ENCODE measurements at places on chromosomes 2 and 18.

DNA sequence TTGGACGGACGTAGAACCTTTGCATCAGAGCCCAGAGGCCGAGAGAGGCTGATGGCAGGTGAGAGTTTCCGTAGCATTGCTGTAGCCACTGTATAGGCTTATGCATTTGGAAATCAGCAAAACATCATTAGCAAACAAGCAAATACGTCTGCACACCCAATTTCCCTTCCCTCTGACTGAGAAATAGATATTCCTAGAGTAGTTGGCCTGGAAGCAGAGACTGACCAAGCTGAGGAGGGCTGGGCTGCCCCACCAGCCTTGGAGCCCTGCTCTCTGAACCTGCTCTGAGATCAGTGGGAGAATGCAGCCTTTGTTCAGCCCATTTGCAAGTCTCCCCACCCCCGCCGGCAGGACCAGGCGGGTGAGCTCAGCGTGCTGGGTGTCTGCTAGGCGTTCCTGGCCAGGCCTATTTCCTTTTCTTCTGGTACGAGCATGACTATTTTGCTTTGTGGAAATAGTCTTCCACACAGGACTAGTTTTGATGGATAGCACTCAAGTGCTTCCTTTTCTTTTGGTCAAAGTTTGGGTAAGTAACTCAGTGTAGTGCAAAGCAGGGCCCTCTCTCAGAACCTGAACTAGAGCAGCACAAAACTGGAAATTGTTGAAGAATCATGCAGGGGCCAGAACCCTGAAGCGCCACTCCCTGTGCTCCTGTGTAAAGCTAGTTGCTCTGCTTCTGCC is 21.9 kb upstream of the RNF149 start:
- no peak for DNase-seq

DNA sequence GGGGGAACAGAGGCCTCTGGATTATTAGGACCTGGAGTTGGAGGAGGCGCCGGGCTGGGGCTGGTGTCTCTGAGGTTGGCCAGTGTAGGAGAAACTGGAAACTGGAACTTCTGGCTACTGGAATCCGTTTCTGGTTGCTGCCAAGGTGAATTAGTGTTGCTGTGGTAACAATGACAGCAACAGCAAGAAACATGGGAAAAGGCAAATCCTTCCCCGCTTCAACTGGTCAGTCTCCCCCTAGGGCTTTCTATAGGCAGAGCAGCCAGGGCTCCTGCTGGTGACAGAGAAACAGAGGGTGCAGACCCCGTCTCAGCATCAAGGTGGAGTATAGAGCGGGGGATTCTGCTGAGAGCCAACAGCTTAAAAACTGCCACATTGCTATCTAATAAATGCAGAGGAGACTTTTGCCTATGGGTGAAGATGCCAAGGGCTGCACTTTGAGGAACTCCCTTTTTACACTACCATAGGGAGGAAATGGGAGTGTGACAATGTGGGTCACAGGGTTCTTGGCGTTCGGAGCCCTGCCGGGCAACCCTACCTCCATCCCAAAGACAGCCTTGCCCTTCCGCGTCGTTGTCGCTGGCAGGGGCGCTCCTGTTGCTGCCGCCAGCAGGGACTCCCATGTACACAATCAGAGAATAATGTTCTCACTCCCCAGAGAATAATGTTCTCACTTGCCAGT is 81.4 kb upstream of the CABLES1 start:
- no peak for DNase-seq

DNA sequence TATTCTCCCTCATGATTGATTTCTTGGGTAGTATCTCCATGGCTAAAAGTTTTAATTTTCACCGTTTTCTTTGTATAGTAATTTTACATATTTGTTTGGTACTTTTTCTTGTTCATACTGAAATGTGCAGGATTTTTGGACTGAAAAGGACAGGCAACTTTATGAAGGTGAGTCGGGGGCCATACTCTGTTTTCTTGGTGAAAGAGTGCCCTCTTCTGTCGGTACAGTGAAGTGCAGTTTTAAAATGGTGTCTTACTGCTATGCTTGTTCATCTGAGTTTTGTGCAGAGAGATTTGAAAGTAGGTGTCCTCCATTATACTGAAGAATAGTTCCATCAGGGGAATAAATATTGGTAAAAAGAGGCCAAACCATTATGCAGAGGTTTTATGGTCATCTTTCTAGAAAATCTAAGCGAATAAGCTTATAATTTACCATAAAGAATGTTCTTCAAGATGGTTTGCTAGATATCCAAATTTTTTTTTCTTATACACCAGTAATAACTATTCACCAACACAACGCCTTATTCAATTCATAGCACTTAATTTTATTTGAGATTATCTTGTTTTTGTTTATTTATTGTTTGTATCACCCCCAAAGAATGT is 8.7 kb upstream of the SERPINB13 start:
- no peak for DNase-seq

GRCh38 chr2:198144660-198145059 is 340.3 kb downstream of the PLCL1 start:
- DNase-seq: no peak

DNA sequence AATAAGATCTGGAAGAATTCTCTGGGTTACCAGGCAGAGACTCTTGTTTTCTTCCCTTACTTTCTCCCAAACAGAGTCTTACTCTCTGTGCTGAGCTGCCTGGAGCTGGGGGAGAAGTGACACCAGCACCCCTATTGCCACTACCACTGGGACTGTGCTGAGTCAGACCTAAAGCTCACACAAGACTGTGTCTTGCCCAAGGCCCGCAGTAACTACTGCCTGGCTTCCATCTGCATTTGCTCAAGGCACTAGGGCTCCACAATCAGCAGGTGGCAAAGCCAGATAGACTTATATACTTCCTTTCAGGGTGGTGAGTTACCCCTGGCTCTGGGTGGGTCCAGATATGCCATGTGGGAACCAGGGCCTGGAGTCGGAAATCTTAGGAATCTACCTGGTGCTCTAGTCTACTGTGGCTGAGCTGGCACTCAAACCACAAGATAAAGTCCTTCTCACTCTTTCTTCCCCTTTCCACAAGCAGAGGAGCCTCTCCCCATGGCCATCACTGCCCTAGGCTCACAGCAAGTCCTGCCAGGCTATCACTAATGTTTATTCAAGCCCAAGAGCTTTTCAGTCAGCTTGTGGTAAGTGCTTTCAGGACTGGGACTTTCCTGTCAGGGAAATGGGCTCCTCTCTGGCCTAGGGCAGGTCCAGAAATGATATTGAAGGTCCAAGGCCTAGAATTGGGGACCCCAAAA is 27.6 kb upstream of the SERPINB2 start:
- no peak for DNase-seq

DNA sequence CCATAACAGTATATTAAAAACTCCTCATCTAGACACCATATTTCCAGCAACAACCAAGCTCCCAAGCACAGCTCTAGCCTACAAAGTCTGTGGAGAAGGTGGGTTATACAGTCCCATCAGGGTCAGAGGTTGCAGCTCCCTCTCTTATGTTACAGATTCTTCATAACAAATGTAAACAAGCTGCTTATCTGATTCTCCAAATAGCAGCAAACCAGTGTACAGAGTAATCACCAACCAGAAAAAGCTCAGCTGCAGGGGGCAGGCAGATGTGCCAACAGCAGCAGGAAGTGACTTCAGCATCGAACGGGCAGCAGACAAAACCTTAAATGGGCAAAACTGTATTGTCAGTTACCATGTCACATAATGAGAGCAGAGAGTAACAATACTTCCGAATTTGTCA is 52.9 kb upstream of the NABP1 start:
- no peak for DNase-seq

- no peak for DNase-seq
Observed at GRCh38 chr18:9721893-9722550, 13.9 kb downstream of the RAB31 start.

GRCh38 chr18:44497311-44497710 is 183.4 kb upstream of the SETBP1 start:
- DNase-seq: no peak

DNA sequence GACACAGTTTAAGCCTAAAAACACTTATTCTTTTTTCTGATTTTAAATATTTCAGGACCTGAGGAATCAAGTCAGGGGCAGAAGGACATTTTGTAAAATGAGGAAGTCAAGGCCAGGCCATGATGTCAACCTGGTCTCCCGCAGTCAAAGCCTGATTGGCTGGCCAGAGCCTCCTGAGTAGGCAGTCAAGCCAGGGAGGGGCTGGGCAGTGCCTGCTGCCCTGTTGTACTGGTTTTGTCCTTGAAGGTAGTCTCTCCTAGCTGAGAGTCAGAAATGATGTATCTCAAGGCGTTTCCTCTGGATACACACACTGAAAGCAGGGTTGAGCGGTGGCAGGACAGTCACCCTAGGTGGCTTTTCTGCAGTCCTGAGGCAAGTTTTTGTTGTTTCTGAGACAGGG is 19.8 kb downstream of the CCT7 start:
- no peak for DNase-seq

- DNase-seq: no peak
Observed at GRCh38 chr2:23157812-23158211, 227.2 kb upstream of the KLHL29 start.

GRCh38 chr2:182852801-182853200 is 13.6 kb downstream of the FRZB start:
- DNase-seq: no peak

DNA sequence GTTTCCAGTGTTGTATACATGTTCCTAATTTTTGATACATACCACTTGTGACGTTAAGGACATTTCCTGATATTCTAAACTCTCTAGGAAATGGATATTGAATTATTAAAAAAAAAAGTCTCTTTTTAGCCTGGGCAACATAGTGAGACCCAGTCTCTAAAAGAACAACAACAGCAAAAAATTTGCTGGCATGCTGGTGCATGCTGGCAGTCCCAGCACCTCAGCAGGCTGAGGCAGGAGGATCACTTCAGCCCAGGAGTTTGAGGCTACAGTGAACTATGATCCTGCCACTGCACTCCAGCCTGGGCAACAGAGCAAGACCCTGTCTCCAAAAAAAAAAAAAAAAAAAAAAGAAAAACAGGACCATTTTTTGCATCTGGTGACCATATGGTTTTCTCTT is 10.5 kb upstream of the PPP4R3B start:
- DNase-seq: no peak

GRCh38 chr18:61842146-61842545 is 50.7 kb downstream of the RNF152 start:
- DNase-seq: peak; percentile 2

- no peak for DNase-seq
Observed at GRCh38 chr2:196117214-196117705, 48.6 kb upstream of the DNAH7 start.

- DNase-seq: no peak
Observed at GRCh38 chr2:1973636-1974035, 229.3 kb upstream of the PXDN start.

DNA sequence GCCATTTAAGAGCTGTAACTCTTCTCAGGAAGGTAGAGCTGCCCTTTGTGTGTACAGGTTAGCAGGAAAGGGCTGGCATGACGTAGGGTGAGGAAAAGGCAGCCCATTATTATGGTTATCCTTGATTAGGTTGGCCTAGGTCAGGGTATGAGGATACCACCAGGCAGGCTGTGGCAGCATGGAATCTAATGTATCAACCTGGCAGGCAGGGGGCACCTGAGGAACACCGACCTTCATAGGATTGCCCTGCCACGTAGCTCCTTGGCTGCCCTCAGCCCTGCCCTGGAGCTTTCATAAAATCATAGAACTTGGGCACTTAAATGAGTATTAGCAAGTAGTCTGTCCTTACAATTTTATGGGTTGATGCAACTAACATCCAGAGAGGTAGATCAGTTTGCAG is 261.6 kb downstream of the LTBP1 start:
- no peak for DNase-seq

DNA sequence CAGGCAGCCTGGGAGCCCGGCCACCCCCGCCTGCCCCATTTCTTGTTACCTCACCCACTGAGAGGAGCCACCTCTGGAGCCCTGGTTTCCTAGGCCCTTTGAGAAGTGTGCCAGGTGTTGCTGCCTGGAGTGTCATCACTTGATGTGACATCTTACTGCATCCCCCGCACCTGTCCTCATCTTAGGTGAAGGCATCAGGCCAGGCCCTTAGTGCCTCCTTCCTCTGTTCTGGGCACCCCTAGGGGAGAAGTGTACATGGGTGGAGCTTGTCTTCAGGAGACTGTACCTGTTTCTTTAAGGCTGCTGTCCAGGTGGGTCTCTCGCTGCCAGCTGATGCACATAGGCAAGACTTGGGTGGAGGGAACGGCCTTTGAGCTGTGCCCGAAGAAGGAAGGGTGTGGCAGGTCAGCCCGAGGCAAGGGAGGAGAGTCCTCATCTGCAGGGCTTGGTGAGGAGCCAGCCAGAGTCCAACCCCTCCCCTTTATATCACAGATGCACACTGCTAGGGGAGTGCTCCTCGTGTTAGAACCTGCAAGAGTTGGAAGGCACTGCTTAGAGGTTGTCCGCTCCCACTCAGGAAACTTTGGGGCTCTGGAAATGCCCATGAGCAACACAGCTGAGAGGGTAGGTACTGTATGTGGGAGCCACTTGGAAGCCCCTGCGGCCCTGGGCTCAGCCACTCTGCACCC is 45.9 kb downstream of the NCK2 start:
- DNase-seq: no peak

DNA sequence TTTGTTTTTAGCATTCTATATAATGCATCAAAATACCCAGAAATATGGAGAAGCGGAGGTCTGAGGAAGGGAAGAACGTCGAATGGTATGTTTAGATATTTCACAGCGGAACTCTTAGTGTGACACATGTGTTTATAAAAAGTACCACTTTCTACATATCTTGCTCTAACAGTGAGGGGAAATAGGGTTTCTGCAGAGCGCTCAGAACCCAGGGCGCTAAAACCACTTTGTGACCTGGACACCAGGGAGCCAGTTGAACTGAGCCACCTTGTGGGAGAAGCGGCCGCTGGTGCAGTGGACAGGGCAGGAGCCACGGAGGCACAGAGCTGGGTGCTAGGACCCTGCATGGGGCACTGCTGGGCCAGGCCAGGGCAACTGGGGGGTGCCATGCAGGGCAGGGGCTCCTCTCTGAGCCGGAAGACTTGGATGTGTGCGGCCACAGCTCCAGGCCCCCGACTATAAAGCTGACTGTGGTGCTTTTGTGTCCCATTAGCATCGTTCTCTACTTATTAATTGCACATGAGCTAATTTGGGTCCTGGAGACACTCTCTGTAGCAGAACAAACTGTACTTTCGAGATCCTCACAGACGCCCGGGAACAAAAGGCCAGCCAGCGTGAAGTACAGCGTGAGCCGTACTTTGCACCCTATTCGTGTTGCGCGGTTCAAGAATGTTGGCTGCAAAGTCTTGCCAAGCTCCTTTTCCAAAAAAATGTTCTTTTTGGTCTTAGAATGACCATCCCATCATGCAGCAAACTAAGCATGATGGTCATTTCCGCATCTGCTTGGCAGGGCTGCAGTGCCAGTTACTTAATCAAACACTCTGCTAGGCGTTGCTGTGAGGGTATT is 151.9 kb upstream of the ALKAL2 start:
- DNase-seq: no peak

GRCh38 chr2:234722176-234722575 is 225.3 kb upstream of the ARL4C start:
- no peak for DNase-seq

GRCh38 chr2:19209575-19210341 is 148.7 kb downstream of the OSR1 start:
- no peak for DNase-seq

DNA sequence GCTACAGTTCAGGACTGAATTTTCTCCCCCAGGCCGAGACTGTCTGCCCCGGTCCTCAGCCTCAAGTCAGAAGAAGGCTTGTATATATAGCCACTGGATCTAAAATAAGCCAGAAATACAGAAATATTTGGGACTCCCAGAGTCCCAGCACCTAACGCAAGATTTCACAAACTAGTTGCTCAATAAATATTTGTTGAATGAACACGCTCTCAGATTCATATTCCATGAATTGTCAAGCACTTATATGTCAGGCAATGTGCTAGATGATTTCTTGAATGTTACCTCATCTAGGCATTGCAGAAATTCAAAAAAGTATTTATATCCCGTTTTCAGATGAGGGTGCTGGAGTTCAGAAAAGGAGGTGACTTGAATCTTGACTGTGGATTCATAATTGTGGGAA is 163.7 kb upstream of the KLHL29 start:
- no peak for DNase-seq

GRCh38 chr2:188527141-188527540 is 235.5 kb downstream of the GULP1 start:
- no peak for DNase-seq

All from GM12878 (cell line).